ENCODE measurements at places on chromosomes 7 and 10. TPM values are rescaled to one million over a fixed set of nuclear protein-coding genes. Genes with fewer than 3 reads are reported as not detected.

WDR86 gene
- not detected for total RNA-seq

KCNMA1 gene
- 2.7 TPM for total RNA-seq

TMEM176A gene
- total RNA-seq: not detected

LRRC18 gene
- total RNA-seq: not detected

HHEX gene
- 3.1 TPM for total RNA-seq

SORBS1 gene
- 5.8 TPM for total RNA-seq

NUTM2D gene
- total RNA-seq: 1.4 TPM

SLIT1 gene
- total RNA-seq: not detected

ZNF425 gene
- 4.1 TPM for total RNA-seq

RBM20 gene
- total RNA-seq: not detected

DNAJC12 gene
- 9.4 TPM for total RNA-seq

MMP21 gene
- not detected for total RNA-seq

C7orf33 gene
- total RNA-seq: not detected

C10orf105 gene
- total RNA-seq: not detected

PON3 gene
- total RNA-seq: not detected

CARD11 gene
- total RNA-seq: 0.49 TPM

RBP3 gene
- total RNA-seq: not detected

SPACDR gene
- total RNA-seq: not detected

PLPP4 gene
- not detected for total RNA-seq

FLNC gene
- total RNA-seq: 131 TPM

CYP2C19 gene
- total RNA-seq: not detected

ELFN1 gene
- 0.65 TPM for total RNA-seq

AQP1 gene
- total RNA-seq: 7.9 TPM

PPP1R17 gene
- total RNA-seq: not detected

OPN1SW gene
- total RNA-seq: not detected

TMEM209 gene
- total RNA-seq: 7.6 TPM

TEX47 gene
- not detected for total RNA-seq

NRAP gene
- not detected for total RNA-seq

CALML5 gene
- total RNA-seq: not detected

NUTM2E gene
- total RNA-seq: not detected

DLX5 gene
- total RNA-seq: not detected

Data from cardiac atrium fibroblast (primary cell).